ENCODE measurements at places on chromosomes 5 and 9. TPM values are rescaled to one million over a fixed set of nuclear protein-coding genes. Genes with fewer than 3 reads are reported as not detected.

Gene SPATA6L
- total RNA-seq, result 7.1 TPM

Gene EQTN
- total RNA-seq, result not detected

DNA sequence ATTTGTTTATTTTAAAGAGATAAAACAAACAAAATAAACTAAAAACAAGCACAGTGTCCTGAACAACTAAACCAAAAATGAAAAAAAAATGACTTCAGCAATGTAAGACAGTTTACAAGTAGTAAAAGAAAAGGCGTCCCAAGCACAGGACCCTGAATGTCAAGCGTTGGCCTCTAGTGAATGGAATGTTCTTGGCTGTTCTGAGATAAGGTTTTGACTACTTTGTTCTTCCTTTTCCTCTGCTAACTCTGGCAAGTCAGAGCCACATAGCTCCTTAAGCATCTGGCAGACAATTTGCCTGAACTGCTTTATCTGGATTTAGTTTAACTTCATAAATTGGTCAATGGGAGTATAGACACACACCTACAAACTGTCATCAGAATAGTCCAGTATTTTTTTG is 655.2 kb downstream of the ANXA1 start:
- H3K4me1 ChIP-seq, result no peaks in the 10 kb centered on the region
- no peak overlapping the region for H3K27ac ChIP-seq
- no peaks in the 10 kb centered on the region for H3K36me3 ChIP-seq
- no peak for DNase-seq
- no peaks in the 10 kb centered on the region for H3K27me3 ChIP-seq

DNA sequence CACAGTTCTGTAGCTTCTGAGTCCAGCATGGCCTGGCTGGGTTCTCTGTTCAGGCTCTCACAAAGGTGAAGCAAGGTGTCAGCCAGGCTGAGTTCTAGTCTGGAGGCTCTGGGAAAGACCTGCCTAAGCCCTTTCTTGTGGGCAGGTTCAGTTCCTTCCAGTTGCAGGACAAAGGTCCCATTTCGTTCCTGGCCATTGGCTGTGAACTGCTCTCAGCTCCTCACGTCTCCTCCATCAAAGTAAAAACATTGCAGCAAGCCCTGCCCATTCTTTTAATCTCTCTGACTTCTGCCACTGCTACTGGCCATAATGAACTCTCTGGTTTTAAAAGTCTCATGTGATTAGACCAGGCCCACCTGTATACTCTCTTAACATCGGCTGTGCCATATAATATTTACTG is 61.6 kb upstream of the BARX1 start:
- no peaks in the 10 kb centered on the region for H3K36me3 ChIP-seq
- no peak overlapping the region for H3K4me3 ChIP-seq
- no peaks in the 10 kb centered on the region for H3K4me1 ChIP-seq
- no peaks in the 10 kb centered on the region for H3K27me3 ChIP-seq
- H3K27ac ChIP-seq, result no peak overlapping the region

All from PC-9 (cell line).